ENCODE measurements at places on chromosomes 7 and 10.

DNA sequence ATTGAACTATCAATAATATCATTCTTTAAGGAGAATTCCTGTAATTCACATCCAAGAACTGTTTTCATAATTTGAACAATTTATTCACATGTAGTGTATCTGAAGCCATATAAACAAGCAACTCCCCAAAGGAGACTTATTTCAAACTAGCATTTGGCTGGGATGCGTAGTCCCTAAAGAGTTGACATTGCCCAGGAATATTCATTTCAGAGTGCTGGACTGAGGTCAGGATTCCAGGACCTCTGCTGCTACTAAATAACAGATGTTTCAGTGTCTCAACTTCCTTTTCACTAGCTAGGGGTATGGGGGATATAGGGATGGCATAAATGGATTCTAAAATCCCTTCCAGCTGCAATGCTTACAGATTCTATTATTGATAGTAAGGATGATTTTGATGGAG, 177.0 kb downstream of the TSPAN12 start:
- no peak for DNase-seq

- no peak for DNase-seq
Observed at GRCh38 chr7:139192014-139192706, 38.9 kb upstream of the UBN2 start.

- DNase-seq, result no peak
Observed at GRCh38 chr7:94041529-94041928, 37.4 kb upstream of the BET1 start.

DNA sequence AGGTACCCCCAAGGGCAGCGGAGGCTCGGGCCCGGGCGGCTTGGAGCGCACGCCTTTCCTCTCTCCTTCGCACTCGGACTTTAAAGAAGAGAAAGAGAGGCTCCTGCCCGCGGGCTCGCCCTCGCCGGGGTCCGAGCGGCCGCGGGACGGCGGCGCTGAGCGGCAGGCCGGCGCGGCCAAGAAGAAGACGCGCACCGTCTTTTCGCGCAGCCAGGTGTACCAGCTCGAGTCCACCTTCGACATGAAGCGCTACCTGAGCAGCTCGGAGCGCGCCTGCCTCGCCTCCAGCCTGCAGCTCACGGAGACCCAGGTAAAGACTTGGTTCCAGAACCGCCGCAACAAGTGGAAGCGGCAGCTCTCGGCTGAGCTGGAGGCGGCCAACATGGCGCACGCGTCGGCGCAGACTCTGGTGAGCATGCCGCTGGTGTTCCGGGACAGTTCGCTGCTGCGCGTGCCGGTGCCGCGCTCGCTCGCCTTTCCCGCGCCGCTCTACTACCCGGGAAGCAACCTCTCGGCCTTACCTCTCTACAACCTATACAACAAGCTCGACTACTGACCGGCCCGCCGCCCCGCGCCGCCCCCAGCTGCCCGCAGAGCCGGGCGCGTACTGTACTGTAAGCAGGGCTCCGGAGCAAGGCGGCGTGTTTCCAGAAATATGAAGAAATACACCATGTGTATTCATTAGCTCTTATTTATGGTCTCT, 1.8 kb downstream of the HMX2 start:
- DNase-seq, result no peak

DNA sequence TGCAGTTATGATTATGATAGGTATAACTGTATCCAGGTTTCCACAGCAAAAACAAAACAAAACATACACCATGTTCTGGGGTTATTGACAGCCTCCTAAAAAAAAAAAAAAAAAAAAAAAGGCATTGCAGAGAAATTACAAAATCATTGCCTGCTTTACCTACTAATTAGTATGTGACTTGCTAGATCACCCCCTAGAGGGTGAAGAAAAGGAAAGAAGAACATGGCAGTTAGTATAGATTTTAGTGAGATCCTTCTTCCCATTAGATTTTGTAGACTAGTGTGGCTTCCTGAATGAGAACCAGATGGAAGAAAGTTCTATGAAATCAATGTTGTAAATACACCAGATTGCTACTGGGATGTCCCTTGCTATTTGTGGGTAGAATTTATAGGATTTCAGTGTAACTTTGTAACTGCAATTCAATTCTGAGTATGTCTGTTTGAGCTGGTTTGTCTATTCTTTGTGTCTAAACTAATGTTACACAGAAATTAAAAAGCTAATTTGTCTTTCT, 24.0 kb upstream of the AGBL3 start:
- DNase-seq, result no peak

GRCh38 chr7:4281231-4281993, 400.7 kb upstream of the FOXK1 start:
- DNase-seq, result no peak

- no peak for DNase-seq
Observed at GRCh38 chr7:22666732-22667131, 60.3 kb upstream of the IL6 start.

DNA sequence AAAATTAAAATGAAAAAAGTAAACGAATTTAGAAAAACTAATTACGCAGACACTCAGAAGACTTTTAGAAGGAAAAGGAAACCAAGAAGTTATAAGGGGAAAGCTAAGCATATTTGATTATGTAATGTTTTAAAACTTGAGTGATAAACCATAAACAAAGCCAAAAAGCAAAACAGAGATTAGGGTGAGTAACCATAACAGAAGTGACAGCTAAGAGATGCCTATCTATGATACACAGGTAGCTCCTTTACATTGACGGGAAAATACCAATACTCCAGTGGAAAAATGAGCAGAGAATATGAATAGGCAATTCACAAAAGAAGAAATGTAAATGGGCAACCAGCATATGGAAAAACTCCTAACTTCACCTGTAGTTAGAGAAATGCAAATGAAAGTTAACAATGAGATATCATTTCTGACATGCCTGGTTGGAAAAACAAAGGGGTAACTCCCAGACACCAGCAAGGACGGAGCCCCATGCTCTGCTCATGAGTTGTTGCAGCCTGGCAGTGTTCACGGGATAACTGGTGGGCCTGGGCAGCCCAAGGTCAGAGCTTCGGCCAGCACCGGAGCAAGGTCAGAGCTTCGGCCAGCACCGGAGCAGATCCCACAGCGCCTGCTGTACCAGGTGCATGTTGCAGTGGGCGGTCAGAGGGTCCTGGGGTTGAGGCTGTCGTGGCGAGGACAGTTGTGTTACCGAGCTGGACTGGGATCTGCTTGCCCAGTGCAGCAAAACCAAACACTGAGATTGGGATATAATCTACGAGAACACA, 58.9 kb downstream of the ALOX5 start:
- DNase-seq, result no peak

DNA sequence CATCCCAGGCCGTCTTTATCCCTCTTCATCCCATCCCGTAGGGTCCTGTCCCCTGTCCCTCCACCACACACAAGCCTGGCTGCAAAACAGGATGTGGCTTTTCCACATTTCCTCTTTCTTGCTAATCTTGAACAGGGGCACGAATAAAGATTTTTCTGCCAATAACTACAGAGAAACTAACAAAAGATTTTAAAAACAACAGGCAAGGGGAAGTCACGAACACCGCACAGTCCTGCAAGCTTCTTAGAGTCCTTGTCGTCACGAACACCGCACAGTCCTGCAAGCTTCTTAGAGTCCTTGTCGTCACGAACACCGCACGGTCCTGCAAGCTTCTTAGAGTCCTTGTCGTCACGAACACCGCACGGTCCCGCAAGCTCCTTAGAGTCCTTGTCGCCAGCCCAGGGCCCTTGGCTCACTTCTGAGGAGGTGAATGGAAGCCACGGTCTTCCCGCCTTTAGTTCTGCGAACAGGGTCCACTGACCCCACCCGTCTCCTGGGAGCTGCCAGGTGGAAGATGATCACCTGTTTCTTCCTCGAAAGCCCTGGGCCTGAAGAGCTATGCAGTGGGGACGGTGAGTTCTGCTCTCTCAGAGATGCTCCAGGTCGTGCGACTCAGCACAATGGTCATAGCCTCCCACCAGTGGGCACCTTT, 10.3 kb upstream of the INSIG1 start:
- DNase-seq, result no peak

- no peak for DNase-seq
Observed at GRCh38 chr7:142152076-142152475, 40.6 kb downstream of the MGAM2 start.

GRCh38 chr10:44973323-44974081, 5.1 kb downstream of the DEPP1 start:
- no peak for DNase-seq

GRCh38 chr7:141416650-141417270, 134.4 kb upstream of the AGK start:
- no peak for DNase-seq

GRCh38 chr10:90665905-90666662, 191.8 kb downstream of the HTR7 start:
- no peak for DNase-seq

- DNase-seq, result no peak
Observed at GRCh38 chr10:30186371-30186875, 127.0 kb upstream of the JCAD start.

GRCh38 chr7:55130395-55131141, 111.8 kb downstream of the EGFR start:
- DNase-seq, result no peak

- DNase-seq, result no peak
Observed at GRCh38 chr7:75758491-75758890, 13.5 kb downstream of the CCL26 start.

- DNase-seq, result no peak
Observed at GRCh38 chr7:37198041-37198905, 250.4 kb downstream of the ELMO1 start.

DNA sequence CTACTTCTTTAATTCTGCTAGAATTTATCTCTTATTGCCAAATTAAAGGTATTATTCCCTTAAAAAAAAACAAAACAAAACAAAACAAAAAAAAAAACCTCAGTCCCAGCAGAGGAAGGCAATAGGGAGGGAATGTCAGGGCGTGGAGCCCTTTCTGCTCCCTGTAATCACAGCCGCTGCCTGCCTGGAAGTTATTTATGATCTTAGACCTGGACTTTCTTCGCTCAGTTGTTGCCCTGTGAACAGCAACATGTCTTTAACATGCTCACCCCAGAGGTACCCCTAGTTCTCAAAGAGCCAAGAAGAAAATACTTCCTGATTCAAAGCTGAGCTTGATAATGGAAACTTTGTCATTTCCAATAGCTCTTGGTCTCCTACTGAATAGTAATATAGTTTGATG, 7.7 kb downstream of the FAM180A start:
- no peak for DNase-seq

DNA sequence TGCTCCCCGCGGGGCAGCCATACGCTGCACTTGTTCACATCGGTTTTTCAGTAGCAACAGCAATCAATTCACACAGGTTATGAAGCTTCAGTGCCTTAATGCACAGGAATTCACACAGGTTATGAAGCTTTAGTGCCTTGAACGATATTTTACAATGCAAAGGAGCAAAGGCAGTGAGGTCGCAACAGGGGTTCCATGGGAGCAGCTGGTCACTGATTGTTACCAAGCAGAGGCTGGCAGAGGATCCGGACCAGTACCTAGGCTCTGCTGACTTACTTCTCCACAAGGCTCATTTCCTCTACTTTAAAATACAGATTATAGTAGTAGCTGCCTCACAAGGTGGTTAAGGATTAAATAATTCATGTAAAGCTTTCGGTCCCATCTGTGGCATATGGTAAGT, 95.2 kb upstream of the ODAD2 start:
- no peak for DNase-seq

DNA sequence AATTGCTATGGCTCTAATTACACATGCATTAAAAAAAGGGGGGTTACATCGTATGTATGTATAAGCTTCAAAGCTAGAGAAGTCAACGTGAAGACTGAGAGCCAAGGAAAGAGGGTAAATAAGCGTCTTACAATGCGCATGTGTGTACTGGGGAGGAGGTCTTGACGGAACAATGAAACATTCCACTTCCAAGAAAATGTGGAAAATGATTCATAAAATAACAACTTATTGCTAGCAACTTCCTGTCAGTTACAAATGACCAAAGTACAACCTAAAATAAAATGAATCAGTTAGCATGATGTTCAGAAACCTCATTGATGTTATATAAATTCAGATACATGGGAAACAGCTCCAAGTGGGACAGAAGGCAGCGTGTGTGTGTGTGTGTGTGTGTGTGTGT, 104.1 kb upstream of the RHEB start:
- no peak for DNase-seq
